ENCODE measurements at places on chromosomes 12 and 14.

DNA sequence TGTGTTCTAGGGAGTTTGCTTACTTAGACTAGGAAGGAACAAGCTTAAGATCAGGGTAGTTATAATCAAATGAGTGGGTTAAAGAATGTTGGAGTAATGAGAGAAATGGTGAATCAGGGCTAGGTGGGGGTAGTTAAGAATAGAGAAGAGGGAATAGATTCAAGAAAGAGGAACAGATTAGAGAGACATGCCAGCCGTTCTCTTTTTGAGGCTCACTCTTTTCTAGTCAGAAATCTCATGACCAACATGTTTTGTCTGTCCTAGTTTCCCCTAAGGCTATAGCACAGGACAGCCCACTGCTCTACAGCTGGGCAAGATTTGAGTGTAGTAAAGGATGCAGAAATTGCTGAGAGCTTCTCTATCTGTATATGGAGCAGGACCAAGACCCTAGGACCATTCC lies 258.4 kb downstream of the AKAP6 start:
- DNase-seq, result no peak

DNA sequence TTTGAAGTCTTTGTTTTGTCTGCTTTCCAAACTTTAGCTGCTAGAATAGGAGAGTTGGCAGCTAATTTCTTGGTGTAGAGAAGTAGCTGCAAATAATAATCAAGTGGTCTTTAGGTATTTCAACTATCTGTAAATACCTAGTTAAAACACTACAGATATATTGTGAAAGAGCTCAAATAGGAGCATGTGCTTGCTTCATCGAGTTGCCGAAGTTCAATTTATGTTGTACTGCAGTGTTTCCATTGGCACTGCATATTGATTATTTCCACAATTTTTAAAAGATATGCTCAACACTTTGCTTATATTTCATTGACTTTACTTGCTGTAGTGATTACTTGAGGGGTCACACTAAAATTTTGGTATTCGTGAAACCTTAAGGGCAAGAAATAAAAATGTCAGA lies 131.6 kb upstream of the BMP4 start:
- DNase-seq, result no peak

GRCh38 chr14:77024171-77024691 lies 4.3 kb downstream of the IRF2BPL start:
- no peak for DNase-seq

DNA sequence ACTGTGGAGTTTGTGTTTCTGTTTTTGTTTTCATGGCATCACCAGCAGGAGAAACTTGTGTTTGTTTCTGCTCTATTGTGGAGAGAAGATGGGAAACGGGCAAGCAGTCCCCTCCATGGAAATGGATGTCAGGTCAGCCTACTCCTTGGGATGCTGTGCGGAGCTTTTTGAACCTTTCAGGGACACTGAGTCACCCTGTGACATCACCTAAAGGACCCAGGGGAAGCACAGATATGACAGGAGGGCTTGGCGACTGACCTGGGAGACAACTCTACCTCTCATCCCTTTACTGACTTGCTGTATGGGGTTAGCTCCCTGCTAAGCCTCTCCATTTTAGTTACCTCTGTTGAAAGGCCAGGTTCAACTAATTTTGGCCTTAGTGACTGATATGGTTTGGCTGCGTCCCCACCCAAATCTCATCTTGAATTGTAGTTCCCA lies 706.9 kb upstream of the TMEM132C start:
- no peak for DNase-seq

DNA sequence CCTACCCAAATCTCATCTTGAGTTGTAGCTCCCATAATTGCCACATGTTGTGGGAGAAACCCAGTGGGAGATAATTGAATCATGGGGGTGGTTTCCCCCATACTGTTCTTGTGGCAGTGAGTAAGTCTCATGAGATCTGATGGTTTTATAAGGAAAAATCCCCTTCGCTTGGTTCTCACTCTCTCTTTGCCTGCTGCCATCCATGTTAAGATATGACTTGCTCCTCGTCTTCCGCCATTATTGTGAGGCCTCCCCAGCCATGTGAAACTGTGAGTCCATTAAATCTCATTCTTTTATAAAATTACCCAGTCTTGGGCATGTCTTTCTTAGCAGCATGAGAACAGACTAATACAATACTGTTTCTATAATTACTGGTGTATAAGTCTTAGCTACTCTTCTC lies 6.5 kb upstream of the BCAT1 start:
- no peak for DNase-seq

- no peak for DNase-seq
These were observed 906 bp downstream of the LARP4 start for GRCh38 chr12:50401500-50402081.

GRCh38 chr12:29050503-29050902 lies 98.6 kb upstream of the FAR2 start:
- DNase-seq, result no peak

DNA sequence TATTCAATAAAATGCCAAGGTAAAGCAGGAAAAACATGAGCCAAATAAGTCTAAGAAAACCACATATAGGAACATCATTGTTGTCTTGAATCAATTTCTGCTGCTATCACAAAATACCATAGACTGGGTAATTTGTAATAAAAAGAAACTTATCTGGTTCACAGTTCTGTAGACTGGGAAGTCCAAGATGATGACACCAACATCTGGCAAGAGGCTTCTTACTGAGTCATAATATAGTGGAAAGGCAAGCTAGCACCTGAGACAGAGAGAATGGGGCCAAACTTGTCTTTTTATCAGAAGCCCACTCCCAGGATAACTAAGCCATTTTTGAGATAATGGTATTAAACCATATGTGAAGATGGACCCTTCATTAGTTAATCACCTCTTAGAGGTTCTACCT lies 975.9 kb downstream of the FLRT2 start:
- no peak for DNase-seq

DNA sequence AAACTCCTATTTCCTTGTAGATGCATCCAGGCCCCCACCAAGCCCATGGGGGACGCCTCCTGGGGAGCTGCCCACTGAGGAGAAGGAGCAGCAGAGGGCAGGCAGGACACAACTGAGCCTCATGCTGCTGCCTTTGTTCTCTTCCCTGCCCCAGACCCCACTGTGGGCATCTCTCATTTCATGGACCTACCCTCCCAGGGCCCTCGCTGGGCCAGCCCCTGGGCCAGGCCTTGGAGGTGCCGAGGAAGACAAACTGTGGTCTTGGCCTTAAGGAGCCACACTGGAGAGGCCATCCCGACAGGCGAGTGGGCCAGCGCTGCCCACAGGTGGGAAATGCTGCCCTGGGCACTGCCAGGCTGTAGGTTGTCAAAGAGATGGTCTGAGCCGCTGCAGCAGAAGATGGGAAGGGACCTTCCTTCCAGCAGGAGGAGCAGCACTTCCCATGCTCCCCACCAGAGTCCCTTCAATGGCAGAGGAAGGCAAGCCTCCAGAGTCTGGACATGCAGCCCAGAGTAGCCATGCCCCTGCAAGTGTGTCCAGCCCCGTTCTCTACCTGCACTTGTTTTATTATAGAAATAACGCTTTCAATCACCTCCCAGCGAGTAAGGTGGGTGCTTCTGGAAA lies 147.4 kb downstream of the BCL11B start:
- no peak for DNase-seq

GRCh38 chr12:68815928-68816800 lies 8.2 kb downstream of the MDM2 start:
- DNase-seq, result no peak

- no peak for DNase-seq
These were observed 1.2 kb upstream of the GOLGA5 start for GRCh38 chr14:92792885-92793284.

DNA sequence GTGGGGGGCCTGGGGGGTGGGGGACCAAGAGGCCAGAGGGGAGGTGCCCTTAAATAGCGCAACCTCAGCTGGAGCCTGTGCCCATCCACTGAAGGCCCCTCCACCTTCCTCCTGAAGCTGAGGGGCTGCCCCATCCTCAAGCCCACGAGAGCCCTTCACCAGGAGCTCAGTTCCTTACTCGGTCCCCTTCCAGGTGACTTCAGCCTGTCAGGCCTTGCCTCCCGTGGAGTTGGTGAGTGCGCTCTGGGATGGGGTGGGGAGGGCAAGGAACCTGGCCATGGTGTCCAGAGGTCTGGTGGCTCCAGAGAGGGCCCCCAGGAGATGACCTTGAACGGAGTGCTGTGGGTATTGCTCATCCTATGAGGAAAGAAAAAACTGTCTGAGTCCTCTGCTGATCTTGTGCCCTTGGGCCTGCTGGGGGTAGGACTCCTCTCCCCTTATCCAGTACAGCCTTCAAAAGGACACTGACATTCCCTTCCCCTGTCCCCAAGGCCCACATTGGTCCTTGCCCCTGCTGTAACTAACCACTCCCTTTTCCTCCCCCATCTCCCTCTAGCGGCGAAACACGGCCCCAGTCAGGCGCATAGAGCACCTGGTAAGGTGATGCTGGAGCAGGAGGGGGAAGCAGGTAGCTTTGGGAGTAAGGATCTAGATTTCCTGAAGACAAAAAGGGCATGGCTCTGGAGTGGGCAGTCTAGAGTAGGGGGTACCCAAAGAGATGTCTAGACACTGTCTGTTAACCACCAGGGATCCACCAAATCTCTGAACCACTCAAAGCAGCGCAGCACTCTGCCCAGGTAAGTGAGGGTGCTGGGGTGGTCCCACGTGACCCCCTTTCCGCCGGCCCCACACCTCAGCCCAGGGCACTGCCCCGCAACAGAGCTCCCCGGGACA lies 3.6 kb downstream of the TNS2 start:
- DNase-seq, result no peak

DNA sequence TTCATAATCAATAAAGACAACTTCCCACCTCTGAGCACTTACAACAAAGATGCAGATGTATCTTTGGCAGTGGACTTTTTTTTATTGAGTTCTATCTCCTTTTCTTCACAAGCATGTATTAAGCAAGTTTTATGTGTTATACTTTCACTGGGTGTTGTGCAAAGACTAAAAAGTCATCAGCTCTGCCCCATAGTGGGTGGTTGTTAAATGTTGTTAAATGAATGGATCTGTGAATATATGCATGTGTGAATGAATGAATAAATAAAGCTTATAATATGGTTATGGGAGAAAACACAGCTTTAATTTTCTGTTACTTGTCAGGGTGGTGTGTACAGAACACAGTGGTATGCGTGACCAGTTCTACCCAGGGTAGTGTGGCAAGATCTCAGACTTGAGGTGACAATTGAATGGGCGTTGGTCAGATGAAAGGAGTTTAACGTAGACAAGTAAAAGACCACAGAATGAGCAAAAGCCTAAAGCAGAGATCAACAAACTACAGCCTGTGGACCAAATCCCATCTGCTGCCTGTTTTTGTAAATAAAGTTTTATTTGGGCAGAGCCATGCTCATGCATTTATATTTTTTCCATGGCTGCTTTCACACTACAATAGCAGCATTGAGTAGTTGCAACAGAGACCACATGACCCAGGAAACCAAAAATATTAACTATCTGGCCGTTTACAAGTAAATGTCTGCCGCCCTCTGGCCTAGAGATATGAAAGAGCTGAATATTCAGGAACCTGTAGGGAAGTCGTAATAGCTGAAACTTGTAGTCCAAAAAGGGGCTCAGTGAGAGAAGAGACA lies 207.4 kb upstream of the EEA1 start:
- DNase-seq, result no peak

DNA sequence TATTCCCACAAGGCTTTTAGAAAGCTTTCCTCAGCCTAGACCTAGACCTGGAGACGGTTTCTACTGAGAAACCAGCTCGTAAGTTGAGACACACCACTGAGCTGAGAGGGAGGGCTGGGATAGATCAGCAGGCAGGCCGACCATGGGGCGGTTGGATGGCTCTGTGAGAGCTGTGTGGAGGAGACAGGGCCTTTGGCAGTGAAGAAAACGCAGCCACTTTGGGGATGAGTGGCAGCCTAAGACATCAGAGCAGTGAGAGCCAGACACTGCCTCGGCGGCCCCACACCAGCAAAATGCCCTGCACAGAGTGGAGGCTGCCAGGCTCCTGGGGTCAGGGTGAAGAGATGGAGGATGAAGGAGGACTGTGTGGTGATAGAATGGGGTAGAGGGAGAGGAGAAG lies 46.0 kb downstream of the CACNA2D4 start:
- DNase-seq, result no peak

GRCh38 chr14:98692832-98693231 lies 579.2 kb downstream of the BCL11B start:
- DNase-seq, result no peak

GRCh38 chr14:103111232-103111868 lies 11.9 kb upstream of the TNFAIP2 start:
- DNase-seq, result no peak

- DNase-seq, result no peak
These were observed 137.3 kb downstream of the MSRB3 start for GRCh38 chr12:65415826-65416225.

DNA sequence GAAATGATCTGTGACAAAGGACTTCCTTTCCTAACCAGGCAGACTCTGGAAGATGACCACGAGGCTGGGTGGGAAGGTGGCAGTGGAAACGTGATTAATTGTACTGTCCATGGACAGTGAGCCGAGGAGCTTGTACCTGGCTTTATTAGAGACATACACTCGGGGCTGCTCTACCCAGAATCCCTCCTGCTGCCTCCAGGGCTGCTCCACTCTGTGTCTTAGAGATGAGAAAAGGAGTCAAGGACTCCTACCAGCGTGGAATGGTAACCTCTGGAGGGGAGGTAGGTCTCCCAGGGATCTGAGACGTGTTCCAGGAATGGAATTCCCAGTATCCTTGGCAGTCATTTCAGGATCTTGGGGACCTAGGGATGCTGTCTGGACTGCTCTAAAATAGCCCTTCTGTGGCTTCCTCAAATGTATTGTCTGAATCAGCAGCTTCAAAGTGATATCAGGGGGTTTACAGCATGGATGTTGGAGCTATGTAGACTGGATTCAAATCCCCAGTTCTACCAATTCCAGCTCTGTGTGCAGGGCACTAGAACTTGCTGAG lies 237.8 kb downstream of the CACNA1C start:
- DNase-seq, result no peak

- no peak for DNase-seq
These were observed 9.9 kb downstream of the GPRC5A start for GRCh38 chr12:12901158-12901791.

DNA sequence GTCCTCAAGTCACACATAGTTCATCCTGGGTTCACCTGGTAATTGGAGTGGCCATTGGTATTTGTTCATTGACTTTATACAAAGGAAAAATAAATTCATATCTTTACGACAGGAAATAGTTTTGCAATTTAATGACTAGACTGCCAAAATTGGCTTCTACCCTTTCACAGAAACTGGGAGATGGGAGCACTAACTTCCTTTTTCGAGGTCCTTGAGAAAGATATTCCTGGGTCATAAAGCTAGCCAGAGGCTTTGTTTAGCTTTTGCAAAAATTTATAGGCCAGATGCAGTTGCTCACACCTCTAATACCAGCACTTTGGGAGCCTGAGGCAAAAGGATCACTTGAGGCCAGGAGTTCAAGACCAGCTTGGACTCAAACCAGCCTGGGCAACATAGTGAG lies 10.2 kb upstream of the OR11G2 start:
- no peak for DNase-seq

DNA sequence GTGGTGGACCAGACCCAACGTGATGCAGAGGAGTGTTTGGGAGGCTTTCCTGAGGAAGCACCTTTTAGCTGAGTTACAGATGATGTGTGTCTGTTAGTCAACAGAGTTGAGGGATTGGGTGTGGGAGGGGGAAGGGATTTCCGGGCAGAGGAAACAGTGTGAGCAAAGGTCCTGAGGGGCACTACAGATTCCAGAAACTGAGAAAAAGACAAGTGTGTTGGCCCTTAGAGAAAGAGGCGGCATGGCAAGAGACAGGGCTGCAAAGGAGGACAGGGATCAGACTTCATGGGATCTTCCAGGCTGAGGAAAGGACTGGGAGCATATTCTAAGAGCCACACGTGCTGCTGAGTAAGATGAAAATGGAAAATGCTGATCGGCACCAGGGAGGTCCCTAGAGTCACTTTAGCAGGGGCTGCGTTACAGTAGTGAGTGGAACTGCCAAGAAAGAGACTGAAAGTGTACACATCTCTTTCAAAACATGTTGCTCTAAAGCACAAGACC lies 9.4 kb upstream of the RPS6KL1 start:
- no peak for DNase-seq

Data from stimulated activated CD8-positive, alpha-beta memory T cell treated with anti-CD3 and anti-CD28 coated beads, Interleukin-4, amount 100 ng/mL, for 24 hours (primary cell).